Astrocyte of the spinal cord (primary cell): ENCODE measurements at places on chromosomes 1 and 21.

- DNase-seq: peak; percentile 63
Measured at GRCh38 chr21:46078322-46078977, 19.5 kb upstream of the COL6A2 start.

DNA sequence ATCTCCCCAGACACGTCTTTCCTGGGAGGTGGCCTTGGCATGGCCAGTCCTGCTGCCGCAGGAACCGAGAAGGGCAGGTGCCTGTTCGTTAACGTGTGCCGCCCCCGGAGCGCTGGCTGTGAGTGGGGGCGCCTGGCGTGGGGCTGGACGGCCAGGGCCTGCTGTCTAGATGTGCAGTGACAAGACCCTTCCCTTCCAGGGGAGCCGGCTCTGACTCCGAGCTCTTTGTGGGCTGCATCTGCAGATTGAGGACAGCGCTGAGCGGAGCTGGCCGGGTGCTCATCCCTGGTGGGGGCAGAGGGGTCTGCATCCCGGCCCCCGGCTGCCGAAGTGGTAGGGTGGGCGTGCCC, 13.0 kb downstream of the COL18A1 start:
- DNase-seq: no peak

- DNase-seq: peak; percentile 89
Measured at GRCh38 chr21:35051287-35051818, 2.3 kb upstream of the RUNX1 start.

DNA sequence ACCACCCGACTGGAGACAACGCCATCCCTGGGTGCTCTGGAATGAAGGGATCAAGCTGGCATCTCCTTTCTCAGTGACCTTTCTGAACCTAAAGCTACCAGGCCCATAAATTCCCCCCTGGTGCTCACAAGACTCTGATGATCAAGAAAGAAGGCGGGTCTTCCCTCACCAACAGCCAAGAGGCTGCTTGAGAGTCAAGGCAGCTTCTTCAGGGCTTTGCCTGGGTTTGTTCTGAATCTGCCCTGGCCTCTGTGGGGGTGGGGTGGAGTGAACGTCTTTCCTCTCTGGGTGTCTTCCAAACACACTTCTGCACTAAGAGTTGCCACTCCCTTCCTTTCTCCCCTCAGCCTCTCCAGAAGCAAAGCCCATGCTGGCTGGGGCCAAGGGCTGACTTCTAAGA, 36.1 kb downstream of the CD247 start:
- no peak for DNase-seq

GRCh38 chr1:111733183-111733991, 5.8 kb downstream of the INKA2 start:
- peak; percentile 63 for DNase-seq

- DNase-seq: peak; percentile 45
Measured at GRCh38 chr1:71521655-71522264, 440.9 kb upstream of the ZRANB2 start.

DNA sequence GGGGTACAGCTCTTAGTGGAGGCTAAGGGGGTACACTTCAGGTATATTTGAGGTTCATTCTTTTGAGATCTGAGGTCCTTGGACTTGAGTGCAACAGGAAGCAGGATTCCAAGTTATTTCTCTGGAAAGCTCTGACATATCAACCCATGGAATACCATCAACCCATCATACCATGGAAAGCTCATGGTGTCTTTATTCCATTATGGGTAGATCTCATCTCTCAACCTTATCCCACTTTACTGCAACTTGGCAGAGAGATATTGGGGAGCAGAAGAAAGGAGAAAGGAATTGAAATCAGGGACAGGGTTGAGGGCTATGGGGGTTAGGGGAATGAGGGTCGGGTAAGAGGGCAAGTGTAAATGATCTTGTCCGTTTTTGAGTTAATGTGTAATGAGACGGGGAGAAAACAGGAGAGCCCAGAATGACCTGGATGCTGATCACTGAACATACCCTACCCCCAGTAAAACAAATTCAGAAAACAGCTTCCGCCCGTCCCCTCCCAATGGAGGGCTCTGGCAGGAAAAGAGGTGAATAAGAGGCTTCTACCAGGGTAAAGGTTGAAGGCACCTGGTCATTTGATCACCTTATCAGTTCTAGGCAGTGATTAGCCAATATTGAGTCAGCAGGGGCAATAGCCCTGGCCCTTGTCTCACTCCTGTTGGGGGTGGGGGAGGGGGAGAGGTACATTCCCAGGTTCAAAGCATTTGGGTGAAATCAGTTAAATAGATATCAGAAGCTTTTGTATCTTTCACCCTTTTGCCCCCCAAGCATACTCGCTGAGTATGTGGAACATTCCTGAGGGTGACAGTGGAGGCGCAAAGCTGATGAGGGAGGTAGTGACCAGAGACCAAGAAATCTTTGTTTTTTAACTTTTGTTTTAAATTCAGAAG, 622 bp upstream of the APOA2 start:
- DNase-seq: no peak

- peak; percentile 39 for DNase-seq
Measured at GRCh38 chr1:23118957-23119792, 49.5 kb downstream of the LUZP1 start.

GRCh38 chr1:223041481-223041880, 101.6 kb downstream of the TLR5 start:
- no peak for DNase-seq

GRCh38 chr1:208058267-208058666, 147.3 kb upstream of the CD34 start:
- DNase-seq: no peak

GRCh38 chr1:10340930-10341590, 57.8 kb upstream of the PGD start:
- DNase-seq: no peak

DNA sequence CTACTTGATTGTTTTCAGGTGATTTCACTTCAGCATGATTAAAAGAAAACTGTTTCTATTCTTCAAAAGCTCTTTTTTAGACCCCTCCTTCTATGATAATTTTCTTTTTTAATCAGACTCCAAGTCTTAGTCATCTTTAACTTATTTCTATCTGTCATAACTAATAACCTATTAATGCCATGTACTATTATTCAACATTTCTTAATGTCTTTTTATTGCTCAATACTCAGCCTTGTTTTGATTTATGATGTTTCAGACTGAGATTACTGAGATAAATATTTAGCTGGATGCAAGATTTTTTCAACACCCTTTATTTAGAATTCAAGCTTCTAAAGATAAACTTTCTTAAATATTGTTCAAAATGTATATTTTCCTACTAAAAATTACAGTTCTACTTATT, 53.6 kb downstream of the ATP6V1G3 start:
- no peak for DNase-seq

DNA sequence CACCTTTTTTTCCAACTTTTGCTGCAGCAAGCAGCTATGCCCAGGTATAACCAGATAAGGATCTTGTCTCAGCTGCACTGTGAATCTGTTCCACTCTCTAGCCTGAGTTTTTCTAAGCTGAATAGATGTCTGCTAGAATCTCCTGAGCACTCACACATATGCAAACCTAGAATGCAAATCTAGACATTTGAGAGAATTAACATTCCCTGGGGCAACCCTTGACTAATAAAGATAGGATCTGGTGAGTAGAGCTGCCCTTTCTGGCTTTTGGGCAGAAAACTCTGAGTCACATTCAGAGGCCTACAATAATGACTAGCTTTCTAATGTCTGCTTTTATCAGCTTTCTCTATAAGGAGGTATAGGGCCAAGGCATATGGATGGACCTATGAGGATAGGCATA, 61.4 kb upstream of the BARHL2 start:
- DNase-seq: no peak

DNA sequence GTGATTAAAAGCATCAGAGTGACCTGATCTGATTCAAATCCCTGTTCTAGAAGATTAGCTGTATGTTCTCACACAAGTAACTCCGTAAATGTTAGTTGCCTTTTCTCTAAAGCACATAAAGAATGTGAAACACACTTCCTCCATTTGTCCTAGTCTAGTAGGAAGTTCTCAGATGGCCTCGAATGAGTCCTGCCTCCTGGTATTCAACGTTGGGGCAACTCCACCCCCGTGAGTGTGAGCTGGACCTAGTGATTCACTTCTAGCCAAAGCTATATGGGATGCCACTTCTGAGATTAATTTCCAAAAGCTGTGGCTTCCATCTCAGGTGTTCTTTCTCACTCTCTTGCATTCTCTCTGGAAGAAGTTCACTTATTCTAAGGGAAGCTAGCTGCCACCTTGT, 267.6 kb downstream of the GPATCH2 start:
- DNase-seq: no peak

DNA sequence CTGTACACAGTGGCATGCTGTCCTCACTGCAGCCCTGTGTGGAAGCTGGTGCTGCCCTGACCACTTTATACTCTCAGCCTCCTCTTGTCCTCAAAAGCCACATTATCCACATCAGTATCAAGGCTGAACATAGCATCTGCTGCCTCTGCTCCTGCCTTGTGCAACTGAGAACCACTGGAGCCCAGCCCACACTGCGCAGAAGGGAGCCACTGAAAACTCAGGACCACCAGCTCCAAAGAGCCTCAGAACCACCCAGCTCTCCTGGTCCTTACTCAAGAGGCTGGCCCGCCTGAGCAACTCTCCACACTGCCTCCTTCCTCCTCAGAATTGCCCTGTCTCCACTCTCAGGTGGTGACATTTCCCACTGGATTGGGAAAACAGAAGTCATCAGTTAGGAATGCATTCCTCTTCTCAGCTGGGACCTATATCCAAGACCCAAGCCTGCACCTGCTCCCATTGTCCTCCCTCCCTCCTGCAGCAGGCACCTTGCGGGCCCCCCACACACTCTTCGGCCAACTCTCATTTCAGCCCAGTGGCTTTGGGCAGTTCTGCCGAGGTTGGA, 7.0 kb upstream of the KISS1 start:
- DNase-seq: no peak

GRCh38 chr21:46124926-46125845, 27.3 kb downstream of the COL6A2 start:
- no peak for DNase-seq

- no peak for DNase-seq
Measured at GRCh38 chr1:54384918-54385726, 21.1 kb downstream of the SSBP3 start.
